ENCODE measurements at places on chromosomes 12 and 14. TPM values are rescaled to one million over a fixed set of nuclear protein-coding genes. Genes with fewer than 3 reads are reported as not detected.

DEPDC4 gene
- total RNA-seq = not detected

TAS2R46 gene
- total RNA-seq = not detected

FMNL3 gene
- total RNA-seq = 18.2 TPM

MAP1LC3B2 gene
- total RNA-seq = 0.53 TPM

HVCN1 gene
- total RNA-seq = 21.3 TPM

DAO gene
- total RNA-seq = not detected

TAS2R20 gene
- 0.35 TPM for total RNA-seq

OR2AP1 gene
- not detected for total RNA-seq

CLEC4C gene
- not detected for total RNA-seq

MOK gene
- total RNA-seq = 35.8 TPM

BHLHE41 gene
- 2.6 TPM for total RNA-seq

KRT6A gene
- not detected for total RNA-seq

TSPAN19 gene
- not detected for total RNA-seq

CIROP gene
- not detected for total RNA-seq

PRB2 gene
- not detected for total RNA-seq

SLCO1B1 gene
- total RNA-seq = not detected

SLC38A4 gene
- total RNA-seq = 0.53 TPM

TEAD4 gene
- total RNA-seq = 24.2 TPM

KRT72 gene
- not detected for total RNA-seq

SRRM4 gene
- total RNA-seq = not detected

BMP4 gene
- 12.2 TPM for total RNA-seq

CELA1 gene
- total RNA-seq = not detected

BDKRB1 gene
- total RNA-seq = 62.3 TPM

PSMA6 gene
- 324 TPM for total RNA-seq

SPRING1 gene
- 21.0 TPM for total RNA-seq

DCN gene
- total RNA-seq = 329 TPM

TRIM9 gene
- under 0.01 TPM for total RNA-seq

All from myometrial cell (primary cell).